ENCODE measurements at places on chromosomes 5 and 9.

- no peaks in the 10 kb centered on the region for H3K36me3 ChIP-seq
- peaks cover 6% of the 10 kb centered on the region for H3K4me1 ChIP-seq
- no peaks in the 10 kb centered on the region for H3K27me3 ChIP-seq
- DNase-seq = no peak
- H3K4me3 ChIP-seq = no peak overlapping the region
Measured at GRCh38 chr5:169758886-169759285, 121.8 kb downstream of the DOCK2 start.

- DNase-seq = no peak
- no peaks in the 10 kb centered on the region for H3K27me3 ChIP-seq
- no peak overlapping the region for H3K27ac ChIP-seq
- H3K4me3 ChIP-seq = no peak overlapping the region
- H3K36me3 ChIP-seq = no peaks in the 10 kb centered on the region
- no peaks in the 10 kb centered on the region for H3K4me1 ChIP-seq
Measured at GRCh38 chr5:101024299-101024698, 121.2 kb upstream of the ST8SIA4 start.

- no peaks in the 10 kb centered on the region for H3K27me3 ChIP-seq
- H3K27ac ChIP-seq = no peak overlapping the region
- no peak for DNase-seq
- no peaks in the 10 kb centered on the region for H3K4me1 ChIP-seq
Measured at GRCh38 chr9:70746760-70747159, 332.3 kb upstream of the KLF9 start.

- no peaks in the 10 kb centered on the region for H3K27me3 ChIP-seq
- H3K27ac ChIP-seq = peak overlapping the region; percentile 54
- no peak overlapping the region for H3K4me3 ChIP-seq
- DNase-seq = peak; percentile 94
- H3K4me1 ChIP-seq = peaks cover 49% of the 10 kb centered on the region
- no peaks in the 10 kb centered on the region for H3K36me3 ChIP-seq
Measured at GRCh38 chr9:116549061-116549664, 137.9 kb upstream of the TRIM32 start.

GRCh38 chr9:99693888-99694287, 127.8 kb upstream of the NR4A3 start:
- no peaks in the 10 kb centered on the region for H3K4me1 ChIP-seq
- no peak overlapping the region for H3K27ac ChIP-seq
- H3K27me3 ChIP-seq = no peaks in the 10 kb centered on the region
- H3K36me3 ChIP-seq = no peaks in the 10 kb centered on the region
- no peak overlapping the region for H3K4me3 ChIP-seq
- DNase-seq = no peak

All from fibroblast of lung (primary cell).